ENCODE measurements at places on chromosomes 11 and 22.

DNA sequence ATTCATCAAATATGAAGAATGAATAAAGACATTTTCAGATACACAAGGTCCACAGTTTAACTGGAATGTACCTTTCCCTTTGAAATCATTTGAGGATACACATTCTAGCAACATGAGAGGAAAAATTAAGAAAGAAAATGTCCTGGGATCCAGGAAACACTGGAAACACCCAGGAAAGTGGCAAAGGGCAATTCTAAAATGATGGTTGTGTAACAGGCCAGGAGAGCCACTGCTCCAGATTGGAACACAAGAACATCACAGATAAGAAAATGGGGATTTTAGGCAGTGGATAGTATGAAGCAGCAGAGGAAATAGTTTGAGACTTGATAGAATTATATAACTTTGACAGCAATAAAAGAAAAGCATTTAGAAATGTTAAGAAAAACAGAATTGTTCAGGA, 56.1 kb upstream of the GRIK4 start:
- no peak for DNase-seq

DNA sequence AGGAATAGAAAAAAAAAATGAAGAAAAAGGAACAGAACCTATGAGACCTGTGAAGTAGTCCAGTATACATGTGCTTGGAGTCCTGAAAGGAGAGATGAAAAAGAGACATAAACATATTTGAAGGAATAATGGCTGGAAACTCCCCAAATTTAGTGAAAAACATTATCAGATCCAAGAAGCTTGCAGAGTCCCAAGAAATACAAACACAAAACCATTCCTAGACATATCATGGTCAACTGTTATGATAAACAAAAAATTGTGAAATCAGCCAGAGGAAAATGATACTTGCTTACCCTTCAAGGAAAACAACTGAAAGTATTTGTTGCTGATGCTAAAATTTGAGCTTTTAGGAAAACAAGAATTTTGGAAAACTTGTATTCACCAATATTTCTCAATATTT, 250.1 kb downstream of the DDX10 start:
- DNase-seq, result no peak

DNA sequence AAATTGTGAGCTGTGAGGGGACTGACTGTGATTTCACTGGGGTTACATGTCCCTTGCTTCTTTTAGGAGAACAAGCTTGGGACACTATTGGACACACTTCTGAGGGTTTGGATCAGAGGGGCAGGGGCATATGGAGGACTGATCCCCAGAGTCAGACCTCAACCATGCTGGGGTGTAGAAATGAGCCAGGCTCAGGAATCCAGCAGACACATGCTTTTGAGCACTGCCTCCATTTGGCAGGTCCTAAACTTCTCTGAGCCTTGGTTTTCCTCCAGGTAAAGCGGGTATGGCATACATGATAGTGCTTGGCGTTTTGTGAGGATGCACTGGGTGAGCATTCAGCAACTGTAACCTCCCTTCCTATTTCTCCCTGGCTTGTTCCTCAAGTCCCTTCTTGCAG, 74.7 kb downstream of the ADAMTS15 start:
- DNase-seq, result no peak

- no peak for DNase-seq
Observed at GRCh38 chr11:27150098-27150497, 109.5 kb downstream of the BBOX1 start.

DNA sequence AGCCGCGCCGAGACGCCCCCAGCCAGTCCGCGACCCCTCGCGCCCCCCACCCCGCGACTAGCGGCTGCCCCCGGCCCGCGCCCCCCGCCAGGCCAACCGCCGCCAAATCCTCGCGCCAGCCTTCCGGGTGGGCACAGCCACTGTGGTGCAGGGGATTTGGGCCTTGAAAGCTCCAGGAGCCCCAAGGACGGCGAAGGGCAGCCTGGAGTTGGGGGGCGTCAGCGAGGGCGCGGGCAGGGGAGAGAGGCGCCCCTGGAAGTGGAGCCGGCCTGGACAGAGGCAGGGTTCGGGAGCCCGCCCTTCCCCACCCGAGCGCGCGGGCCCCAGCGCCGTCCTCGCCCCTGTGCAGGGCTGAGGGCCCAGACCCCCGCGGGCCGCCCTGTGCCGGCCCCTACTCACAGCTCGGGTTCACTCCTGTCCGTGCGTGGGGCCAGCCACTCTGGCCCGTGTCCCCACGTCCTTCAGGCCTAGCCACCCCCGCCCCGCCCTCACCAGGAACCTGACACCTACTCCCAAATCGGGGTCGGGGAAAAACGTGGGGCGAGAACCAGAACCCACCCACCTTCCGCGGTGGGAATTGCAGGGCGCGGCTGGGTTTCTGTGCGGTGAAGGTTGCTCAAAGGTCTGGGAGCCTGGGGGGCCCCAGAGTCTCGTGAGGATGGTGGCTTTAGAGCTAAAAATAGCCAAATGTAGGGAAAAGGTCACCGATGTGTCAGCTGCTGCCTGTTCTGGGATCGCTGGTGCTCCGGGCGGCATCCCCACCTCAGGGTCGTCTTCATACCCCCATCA, at the start of gene CPT1B:
CPT1B (minus strand) TSS at position 441 of the 789 bp plus-strand sequence. CDS start 512 bp downstream, outside the sequence.
- DNase-seq, result no peak

DNA sequence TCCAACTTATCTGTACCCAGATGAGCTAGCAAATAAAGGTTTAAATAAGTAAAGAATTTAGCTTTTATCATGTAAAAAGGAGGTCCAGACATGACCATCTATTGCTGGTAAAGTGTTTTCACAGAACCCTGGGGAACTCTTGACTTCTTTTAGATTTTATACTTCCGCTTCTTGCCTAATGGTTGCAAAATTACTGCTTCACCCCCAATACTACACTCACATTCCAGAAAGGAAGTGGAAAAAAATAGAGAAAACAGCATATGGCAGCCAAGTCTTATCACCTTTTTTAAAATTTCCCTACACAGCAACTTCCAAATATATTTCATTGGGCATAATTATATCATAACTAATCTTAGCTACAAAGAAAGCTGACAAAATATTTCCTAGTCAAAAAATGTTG, 12.1 kb downstream of the BBOX1 start:
- DNase-seq, result no peak

GRCh38 chr22:18905540-18906409, at the start of gene DGCR6:
Gene DGCR6 (plus strand): TSS chr22:18906320. CDS start chr22:18906375, 55 bp downstream.
- no peak for DNase-seq

DNA sequence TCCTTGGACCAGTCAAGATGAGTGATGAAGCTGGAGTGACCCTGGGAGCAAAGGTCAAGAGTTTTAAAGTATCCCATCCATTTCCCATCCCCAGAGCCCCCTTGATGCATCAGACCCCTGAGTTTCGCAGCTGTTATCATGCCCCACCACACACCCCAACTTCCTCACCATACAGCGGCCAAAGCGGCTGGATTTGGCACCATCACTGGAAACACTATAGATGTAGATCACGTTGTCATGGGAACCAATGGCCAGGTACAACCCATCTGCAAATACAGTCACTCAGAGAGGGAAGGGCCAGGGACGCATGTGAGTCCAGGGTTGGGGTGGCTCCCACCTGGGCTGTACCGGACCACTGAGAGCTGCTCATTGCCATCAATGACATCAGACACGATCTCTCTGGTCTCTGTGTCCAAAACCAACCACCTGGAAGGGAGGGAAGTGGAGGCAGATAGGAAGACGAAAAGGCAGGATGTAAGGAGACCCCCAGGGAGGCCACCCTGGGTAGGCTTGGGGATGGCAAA, 2.2 kb upstream of the MTA2 start:
- no peak for DNase-seq

- no peak for DNase-seq
Observed at GRCh38 chr11:72578991-72579815, 95.0 kb downstream of the PDE2A start.

DNA sequence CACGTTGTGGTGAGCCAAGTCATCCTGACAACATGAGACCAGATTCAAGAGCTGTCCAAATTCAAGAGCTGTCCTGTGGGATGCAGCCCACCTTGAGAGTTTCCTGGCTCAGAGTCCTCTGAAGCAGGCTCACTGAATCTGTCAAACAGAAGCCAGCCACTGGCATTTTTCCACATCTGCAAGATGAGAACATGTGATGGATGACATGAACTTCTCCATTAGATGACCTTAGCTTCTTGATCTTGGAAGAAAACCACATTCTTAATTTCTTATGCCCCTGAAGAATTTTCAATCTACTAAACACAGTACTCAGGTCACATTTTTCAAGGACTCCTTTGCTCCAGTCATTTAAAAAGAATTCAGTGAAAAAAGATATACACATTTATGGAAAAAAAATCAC, 291.0 kb downstream of the GUCY1A2 start:
- no peak for DNase-seq

GRCh38 chr11:25758145-25758661, 573.7 kb upstream of the ANO3 start:
- no peak for DNase-seq

- no peak for DNase-seq
Observed at GRCh38 chr11:133541021-133541719, 8.9 kb upstream of the OPCML start.

- no peak for DNase-seq
Observed at GRCh38 chr11:101770648-101771047, 144.2 kb upstream of the CEP126 start.

DNA sequence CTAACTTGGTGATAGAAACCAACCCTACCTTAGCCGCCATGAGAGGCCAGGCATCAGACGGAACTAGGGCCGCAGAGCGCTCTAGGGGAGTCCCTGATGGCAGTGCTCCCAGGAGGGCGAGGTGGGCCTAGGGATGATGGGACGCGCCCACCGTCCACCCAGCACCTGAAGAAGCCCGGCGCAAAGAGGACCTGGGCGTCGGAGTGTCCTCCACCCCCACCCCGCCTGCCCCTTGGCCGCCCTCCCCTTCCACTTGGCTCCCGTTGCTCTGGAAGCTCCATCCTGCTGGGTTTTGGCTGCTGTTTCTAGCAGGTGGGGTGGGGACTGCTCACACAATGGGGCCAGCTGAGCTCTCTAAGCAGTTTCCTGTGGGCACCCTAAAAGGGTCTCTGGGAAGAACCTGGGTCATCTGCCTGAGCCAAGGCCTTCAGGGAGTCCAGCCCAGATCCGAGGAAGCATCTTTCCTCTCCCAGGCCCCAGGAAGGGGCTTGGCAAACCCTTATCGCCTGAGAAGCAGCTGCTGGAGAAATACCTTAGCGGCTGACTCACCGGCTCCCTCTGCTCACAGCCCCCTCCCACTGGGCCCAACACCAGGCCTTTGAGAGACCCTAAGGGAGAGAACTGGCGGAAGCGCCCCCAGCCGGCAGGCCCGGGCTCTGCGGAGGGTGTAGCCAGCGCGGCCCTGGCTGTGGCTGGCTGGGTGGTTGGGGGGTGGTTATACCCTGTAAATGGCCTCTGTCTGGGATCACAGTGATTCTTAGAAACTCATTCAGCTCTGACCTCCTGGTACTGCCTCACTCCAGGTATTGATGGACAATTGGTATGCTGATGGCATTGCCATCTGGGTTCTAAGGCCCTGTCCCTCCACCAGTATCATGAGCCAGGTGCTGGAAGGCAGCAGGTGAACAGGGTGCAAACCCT, 19.3 kb downstream of the CREB3L1 start:
- DNase-seq, result no peak

DNA sequence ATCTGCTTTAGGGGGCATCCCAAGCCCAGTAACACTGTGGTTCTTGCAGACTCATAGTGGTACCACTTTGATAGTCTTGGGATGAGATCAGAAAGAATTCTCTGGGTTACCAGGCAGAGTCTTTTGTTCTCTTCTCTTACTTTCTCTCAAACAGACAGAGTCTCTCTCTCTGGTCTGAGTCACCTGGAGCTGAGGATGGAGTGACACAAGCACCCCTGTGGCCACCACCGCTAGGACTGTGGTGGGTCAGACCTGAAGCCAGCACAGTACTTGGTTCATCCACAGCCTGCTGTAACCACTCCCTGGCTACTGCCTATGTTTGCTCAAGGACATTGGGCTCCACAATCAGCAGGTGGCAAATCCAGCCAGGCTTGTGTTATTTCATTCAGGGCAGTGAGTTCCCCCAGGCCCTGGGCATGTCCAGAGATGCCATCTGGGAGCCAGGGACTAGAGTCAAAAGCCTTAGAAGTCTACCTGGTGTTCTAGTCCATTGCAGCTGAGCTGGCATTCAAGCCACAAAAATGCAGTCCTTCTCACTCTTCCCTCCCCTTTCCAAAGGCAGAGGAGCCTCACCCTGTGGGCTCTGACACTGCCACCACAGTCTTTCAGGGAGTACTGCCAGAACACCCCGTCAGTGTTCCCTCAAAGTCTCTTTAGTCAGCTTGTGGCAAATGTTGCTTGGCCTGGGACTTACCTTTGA, 29.9 kb downstream of the ENDOD1 start:
- no peak for DNase-seq

DNA sequence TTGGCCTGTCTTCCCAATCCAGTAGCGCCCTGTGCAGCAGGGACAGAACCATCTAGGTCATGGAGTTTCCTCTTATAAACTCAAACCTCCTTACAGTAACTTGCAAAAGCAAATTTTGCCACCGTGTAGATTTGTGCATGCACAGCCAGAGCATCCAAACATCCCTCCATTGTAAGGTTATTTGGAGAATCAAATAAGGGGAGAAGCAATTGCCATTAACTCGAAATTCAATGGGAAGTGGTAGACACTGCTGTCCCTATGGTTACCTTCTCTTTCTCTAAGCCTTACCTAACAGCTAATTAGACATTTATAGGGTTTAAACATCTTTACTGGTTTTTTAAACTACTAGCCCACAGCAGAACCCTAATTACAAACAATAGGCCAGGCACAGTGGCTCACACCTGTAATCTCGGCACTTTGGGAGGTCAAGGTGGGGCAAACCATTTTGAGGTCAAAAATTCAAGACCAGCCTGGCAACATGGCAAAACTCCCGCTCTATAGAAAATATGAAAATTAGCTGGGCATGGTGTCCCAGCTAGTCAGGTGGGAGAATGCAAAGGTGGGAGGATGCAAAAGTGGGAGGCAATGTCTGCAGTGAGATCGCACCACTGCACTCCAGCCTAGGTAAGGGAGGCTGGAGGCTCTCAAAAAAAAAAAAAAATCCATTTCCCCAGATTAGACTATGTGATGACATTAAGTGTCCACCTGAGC, 6.6 kb downstream of the HSPA8 start:
- no peak for DNase-seq

GRCh38 chr11:12188548-12189317, 78.3 kb downstream of the MICAL2 start:
- no peak for DNase-seq

- no peak for DNase-seq
Observed at GRCh38 chr11:105878510-105878909, 143.5 kb downstream of the MSANTD4 start.

DNA sequence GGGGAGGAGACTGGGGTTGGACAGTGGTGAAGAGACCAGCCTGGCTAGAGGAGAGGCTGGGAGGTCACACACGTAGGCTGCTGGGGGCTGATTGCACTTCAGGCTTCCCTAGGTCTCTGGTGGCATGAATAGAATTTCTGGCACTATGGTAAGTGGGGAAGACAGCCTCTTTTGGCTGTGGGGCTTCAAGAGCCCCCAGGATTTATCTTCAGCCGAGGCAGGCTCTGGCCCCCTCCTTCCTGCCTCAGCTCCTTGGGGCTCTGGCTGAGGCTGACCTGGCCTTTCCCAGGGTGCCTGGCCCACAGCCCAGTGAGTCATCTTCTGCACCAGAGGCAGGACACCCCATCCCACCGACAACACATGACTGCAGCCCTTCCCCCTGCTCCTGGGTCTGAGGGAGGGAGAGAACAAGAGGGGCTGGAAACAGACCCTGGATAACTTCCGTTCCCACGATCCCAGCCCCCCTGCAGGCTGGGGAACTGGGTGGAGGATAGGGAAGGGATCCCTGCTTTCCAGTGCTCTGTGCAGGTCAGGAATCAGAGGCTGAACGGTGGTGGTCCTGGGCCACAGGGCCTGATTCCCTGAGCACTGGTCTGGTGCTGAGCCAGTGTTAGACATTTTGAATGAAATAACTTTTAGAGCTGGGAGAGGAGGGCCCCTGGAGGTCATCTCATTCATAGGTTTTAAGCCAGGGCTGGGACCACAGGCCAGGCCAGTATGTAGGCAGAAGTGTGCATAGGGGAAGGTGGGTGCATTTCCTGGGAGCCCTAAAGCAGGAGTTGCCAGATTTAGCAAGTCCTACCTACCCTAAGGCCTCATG, 26.5 kb downstream of the ARHGEF17 start:
- no peak for DNase-seq
